ENCODE measurements at places on chromosomes 13 and 19.

DNA sequence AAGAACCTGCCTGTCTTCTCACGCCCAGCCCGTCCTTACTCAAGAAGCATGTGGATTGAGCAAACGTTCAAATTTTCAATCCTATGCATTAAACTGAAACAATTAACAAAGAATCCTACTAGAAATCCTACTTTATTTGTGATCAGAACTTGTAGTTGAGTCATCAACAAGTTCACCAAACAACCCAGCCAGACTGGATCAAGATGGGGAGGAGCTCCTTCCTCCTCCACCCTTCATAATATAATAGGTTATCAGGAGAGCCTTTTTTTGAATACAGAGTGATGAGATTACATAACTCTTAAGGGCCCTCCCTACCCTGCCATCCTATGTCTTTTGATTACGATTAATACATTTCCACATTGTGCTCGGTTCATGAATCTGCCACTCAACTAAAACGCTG lies 32.7 kb downstream of the SOX21 start:
- no peak for DNase-seq

- DNase-seq = peak; percentile 39
Measured at GRCh38 chr19:50486823-50487515, 10.3 kb upstream of the GARIN5A start.

DNA sequence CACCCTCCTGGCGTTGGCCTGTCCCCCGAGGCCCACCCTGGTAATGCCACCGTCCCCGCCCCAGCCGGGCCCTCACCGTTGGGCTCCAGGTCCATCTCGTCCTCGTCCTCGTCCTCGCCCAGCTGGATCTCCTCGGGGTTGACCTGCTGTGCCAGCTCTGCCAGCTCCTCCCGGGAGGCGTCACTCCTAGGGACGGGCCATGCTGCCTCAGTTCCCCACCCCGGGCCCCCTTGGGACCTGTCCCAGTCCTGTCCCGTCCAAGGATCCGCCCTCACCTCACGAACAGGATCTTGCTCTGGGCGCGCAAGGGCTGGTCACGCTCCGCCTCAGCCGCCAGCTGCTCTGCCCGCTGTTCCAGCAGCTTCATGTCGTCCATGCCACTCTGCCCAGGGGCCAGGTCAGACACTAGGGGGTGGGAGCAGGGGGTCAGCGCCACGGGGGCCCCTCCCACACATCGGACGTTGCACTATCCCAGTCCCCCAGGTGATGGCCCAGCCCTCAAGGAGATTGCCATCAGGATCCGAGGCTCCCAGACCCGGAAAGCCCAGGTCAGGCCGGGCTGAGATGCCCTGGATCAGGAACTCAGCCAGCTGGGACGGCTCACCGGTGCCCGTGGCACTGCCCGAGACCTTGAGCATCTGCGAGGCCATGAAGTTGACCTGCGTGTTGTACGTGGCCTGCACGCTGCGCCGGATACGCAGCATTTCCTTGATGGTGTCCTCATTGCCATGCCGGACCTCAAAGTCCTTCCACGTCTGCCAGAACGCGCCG lies 9.5 kb downstream of the XAB2 start:
- no peak for DNase-seq

GRCh38 chr19:22427547-22427946 lies 5.4 kb upstream of the ZNF98 start:
- no peak for DNase-seq

GRCh38 chr19:30791088-30791487 lies 418.9 kb downstream of the ZNF536 start:
- no peak for DNase-seq

- no peak for DNase-seq
Measured at GRCh38 chr13:94327318-94327717, 152.2 kb downstream of the DCT start.

GRCh38 chr13:30355384-30355699 lies 48.0 kb upstream of the KATNAL1 start:
- no peak for DNase-seq

DNA sequence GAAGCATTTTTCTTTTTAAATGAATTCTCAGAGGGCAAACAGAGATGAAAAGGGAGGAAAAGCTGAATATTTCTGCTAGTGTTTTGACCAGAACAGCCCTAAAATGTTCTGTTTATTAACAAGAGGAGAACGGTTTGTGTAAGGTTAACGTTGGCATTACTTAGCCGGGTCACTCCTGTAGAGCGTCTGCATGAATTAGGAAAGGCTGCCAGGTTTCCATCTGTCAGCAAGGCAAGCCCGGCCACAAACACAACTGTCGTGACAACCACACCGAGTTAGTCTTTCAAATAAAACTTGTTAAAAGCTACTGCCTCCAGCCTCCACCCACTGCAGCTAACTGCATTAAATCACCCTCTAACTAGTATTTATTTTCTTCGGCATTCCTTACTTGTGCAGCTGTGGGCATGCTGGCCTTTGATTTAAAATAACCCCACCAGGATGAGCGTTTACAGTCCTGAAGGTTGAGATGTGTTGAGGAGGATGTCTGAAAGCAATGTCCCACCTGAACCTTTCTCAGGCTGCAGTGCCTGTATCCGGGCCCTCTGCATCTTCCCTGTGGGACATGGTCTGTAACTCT lies 527.9 kb downstream of the FGF9 start:
- no peak for DNase-seq

- no peak for DNase-seq
Measured at GRCh38 chr19:51417107-51417809, at the start of gene SIGLEC10. SIGLEC10 (minus strand) TSS chr19:51417642; CDS start chr19:51417581, 61 bp downstream.

DNA sequence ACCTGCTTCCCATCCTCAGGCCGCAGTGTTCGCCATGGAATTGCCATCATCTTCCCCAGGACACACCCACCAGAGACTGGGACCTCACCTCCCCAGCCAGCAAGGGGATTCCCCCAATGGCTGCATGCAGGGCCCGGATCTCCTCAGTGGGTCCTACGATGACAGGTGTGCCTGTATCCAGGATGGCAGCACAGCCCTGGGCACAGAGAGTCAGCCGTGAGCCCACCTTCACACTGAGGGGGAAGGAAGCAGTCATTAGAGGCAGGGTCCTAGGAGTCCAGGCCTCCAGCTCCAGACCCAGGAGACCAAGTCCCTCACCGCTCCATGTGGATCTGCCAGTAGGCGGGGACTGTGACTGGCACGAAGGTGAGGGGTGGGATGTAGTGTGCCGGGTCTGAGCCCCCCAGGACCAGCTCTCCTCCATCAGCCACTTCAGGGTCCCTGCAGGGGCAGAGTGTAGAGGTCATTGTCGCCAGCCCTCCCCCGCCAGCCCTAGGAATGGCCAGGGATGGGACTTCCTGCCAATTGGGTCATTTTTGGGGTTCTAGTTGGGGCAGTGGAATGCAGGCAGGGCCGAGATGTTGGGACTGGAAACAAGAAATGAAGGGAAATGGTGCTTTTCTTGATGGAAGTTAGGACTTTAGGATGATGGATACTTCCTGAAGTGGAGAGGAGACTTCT lies 5.7 kb upstream of the KCNC3 start:
- DNase-seq = no peak

GRCh38 chr13:107373551-107373950 lies 805.6 kb upstream of the ARGLU1 start:
- DNase-seq = peak; percentile 90

DNA sequence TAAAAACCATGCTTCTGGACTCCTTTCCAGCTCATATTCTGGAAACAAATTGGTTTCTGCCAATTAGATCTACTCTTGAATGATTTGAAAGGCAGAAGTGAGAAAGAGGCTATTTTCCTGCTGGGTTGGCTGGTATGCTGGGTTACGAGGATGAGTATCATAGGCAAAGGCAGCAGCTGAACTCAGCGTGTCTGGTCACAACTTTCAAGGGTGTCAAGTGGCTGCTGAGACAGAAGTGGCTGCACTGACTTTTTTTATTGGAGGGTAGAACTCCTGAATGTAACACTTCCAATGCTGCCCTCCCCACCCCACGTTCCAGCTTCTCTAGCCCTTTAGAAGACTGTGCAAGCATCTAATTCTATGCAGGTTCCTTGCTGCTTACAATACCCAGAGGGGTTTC lies 8.3 kb upstream of the DZIP1 start:
- DNase-seq = no peak

DNA sequence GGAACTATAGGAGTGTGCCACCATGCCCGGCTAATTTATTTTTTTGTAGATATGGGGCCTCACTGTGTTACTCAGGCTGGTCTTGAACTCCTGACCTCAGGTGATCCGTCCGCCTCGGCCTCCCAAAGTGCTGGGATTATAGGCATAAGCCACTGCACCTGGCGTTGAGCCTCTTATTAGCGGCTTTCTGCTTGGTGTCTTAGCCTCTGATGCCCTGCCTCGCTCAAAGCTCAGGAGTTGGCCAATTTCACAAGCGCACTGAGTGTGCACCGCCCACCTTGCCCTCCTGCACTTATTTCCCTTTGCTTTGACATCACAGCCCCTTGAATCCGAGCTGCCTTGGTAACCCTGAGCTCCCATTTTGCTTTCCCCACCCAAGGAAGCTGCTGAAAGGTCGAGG lies 10.1 kb downstream of the YIPF2 start:
- DNase-seq = no peak

GRCh38 chr19:35727956-35728706 lies 10.3 kb downstream of the KMT2B start:
- DNase-seq = no peak

DNA sequence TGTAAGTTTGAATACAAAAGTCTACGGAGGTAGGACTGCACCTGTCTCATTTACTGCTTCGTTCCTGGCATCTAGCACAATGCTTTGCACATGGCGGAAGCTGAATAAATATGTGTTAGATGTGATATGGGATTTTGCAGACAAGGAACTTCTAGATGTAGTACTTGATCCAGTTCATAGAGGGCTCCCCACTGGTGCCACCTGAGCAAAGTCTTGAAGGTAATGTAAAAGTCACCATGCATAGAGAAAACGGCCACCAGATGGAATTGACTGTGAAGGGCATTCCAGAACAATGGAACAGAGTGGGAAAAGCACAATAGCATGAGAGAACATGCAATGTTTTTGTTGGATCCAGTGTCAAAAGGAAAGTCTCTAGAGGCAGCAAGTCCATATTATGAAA lies 209.3 kb downstream of the HS6ST3 start:
- no peak for DNase-seq

DNA sequence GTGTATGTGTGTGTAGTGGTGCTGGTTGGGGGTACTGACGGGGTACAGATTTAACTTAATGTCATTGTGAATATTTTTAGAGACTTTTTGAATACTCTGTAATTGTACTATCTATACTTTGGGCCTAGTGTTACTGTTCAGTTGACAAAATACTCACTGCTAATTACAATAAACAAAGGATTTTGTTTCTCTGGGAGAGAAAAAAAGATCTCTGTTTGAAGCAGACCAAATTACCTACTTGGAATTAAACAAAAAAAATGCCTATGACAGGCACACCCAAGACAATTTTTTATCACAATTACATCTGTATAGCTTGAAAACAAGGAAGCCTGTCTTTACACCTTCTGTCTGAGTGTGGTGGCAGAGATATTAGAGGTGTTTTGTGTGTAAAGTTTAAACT lies 45.1 kb downstream of the OLFM4 start:
- no peak for DNase-seq

GRCh38 chr13:114059946-114060860 lies 72.2 kb downstream of the RASA3 start:
- no peak for DNase-seq

- DNase-seq = no peak
Measured at GRCh38 chr19:10924597-10924996, 3.8 kb downstream of the YIPF2 start.

DNA sequence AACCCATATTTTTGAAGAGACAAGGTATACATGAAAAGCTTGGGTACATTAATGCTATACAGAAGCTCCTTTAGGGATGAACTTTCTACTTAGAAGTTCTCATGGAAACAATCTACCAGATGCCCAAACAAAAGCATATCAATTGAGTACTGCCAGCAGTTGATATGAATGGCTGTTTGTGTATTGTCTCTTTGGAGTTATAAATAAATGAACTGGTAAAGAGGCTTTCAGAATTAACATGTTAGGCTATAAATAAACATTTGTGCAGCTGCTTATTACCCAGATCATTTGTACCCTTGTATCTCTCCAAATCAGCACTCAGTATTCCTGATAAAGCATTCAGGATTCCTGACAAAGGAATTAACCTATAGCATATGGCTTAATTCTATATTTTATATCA lies 418.9 kb downstream of the FGF14 start:
- no peak for DNase-seq

DNA sequence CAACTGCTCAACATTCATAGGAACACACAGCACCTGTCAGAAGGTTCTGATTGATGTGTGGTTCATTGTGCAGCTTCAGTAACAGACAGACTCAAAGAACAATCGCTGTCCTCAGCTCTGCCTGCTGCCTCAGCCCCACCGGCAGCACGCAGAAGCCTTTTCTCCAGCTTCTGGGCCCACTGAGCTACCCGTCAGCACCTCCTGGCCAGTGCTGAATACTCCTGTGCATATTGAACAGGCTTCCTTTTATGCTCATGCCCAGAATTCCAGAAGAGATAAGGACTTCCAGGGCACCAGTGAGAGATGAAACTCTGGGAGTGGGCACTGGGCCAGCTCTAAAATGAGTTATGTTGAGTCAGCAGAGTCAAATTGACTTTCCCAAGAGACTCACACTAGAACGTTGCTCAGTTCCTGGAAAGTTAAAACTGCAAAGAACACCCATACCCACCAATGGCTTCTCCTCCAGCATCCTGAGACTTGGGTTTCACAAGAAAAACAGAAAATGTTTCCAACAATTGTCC lies 119.3 kb downstream of the COL4A1 start:
- DNase-seq = peak; percentile 73

GRCh38 chr13:94711561-94712286 lies 621 bp downstream of the SOX21 start:
- peak; percentile 43 for DNase-seq

GRCh38 chr13:40341096-40341471 lies 325.4 kb downstream of the FOXO1 start:
- peak; percentile 18 for DNase-seq

GRCh38 chr19:15464394-15465385 lies at the start of gene RASAL3:
RASAL3 (minus strand) TSS chr19:15464544; CDS start chr19:15464358, 186 bp downstream.
- DNase-seq = no peak

Measured in astrocyte of the spinal cord (primary cell).